Ovary (tissue), 10 donors: ENCODE measurements at places on chromosomes 11 and 22. TPM values are rescaled to one million over a fixed set of nuclear protein-coding genes. Genes with fewer than 3 reads are reported as not detected.

DNA sequence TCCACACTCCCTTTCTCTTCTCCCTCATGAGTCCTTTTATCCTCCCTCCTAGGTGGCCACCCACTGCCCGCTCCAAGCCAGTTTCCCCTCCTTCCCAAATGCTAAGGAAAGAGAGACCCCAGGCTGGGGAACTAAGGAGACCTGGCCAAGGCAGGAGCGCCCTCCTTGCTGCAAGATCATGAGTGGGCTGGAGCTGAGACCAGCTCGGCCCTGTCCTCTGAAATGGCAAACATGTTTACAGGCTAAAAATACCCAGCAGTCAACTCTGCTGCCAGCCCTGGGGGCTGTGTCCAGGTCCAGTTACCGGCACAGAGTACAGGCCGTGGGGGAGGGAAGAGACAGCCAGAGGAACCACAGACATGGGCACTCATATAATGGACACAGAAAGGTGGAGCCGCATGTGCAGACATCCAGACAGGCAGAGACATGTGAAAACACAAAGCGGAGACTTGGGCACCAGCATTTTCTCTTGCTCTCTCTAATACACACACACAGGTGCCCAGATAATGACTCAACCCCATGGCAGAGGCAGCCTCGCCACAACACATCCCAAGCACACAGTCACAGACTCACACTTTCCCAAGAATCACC, 1.2 kb upstream of the AHNAK start:
- peak; percentile 47 for DNase-seq

GRCh38 chr11:103947546-103947919, 88.9 kb upstream of the DDI1 start:
- no peak for DNase-seq

DNA sequence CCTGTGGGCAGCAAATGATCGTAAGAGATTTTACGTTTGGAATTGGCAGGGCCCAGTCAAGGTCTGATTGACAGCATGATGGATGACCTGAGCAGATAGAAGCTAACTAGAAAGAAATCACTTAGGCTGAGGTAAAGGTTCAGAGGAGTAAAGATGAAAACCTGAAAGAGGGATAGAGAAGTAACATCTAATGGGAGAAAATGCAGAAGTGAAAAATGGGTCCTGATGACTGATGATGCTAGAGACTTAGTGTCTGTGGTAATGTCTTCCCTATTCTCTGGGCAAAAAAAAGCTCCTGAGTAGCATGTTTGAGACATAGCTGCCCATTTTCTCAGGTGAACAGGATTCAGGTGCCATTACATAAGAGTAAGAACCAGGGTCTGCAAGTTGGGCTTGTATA, 628.8 kb upstream of the ANO5 start:
- DNase-seq = no peak

- no peak for DNase-seq
Measured at GRCh38 chr11:110100476-110101240, 7.5 kb downstream of the ZC3H12C start.

The RIMBP3C gene
- polyA plus RNA-seq = 0.15 TPM

The MPZL3 gene
- 0.52 TPM for polyA plus RNA-seq

DNA sequence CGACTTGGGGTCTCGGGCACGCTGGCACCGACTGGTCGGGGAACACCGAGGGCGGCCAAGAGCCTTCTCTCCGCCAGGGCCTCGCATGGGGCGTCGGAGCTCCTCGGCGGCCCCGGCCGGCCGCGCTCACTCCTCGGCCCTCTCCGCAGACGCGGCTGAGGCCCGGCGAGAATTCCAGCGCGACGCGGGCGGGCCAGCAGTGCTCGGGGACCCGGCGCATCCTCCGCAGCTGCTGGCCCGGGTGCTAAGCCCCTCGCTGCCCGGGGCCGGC, 5.6 kb downstream of the TBX1 start:
- DNase-seq = no peak

DNA sequence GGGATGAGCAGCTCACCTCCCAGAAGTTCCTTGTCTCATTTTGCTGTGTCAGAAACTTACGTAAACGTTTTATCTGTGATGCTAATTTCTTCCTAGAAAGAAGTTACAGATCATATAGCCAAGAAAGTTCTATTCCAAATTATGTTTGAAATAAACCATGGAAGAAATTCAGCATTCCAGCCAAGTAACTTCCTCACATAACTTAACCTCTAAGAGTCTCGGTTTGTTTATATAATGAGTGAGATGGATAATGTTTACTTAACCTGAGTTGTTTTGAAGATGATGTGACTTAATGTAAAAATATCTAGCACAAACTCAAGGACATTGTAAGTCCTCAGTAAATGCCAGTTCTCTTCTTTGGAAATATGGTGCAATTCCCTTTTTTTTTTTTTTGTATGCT, 8.9 kb upstream of the MUC15 start:
- DNase-seq = no peak

The PLEKHA7 gene
- 16.7 TPM for polyA plus RNA-seq

DNA sequence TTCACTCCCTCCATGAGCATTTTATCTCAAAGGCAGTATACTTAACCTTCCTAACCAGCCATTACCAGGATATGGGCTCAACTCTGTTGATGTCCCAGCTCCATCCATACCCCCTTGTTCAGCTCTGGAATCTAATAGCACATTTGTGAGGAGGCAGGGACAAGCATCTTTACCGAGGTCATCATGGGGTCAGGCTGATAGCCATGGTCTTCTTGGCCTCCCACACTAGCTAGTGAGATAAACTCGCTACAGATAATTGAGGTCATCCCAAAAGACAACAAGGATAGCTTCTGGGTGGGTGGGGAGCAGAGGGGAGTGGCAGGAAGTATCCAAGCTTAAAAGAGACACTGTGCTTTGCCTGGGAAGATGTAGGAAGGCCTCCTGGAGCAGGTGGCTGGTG, 141.6 kb upstream of the RASSF10 start:
- no peak for DNase-seq

- DNase-seq = no peak
Measured at GRCh38 chr11:85821636-85822035, 10.7 kb upstream of the SYTL2 start.

- no peak for DNase-seq
Measured at GRCh38 chr22:44639891-44640617, 62.0 kb upstream of the PRR5 start.

- no peak for DNase-seq
Measured at GRCh38 chr11:587978-588380, 11.7 kb downstream of the PHRF1 start.

DNA sequence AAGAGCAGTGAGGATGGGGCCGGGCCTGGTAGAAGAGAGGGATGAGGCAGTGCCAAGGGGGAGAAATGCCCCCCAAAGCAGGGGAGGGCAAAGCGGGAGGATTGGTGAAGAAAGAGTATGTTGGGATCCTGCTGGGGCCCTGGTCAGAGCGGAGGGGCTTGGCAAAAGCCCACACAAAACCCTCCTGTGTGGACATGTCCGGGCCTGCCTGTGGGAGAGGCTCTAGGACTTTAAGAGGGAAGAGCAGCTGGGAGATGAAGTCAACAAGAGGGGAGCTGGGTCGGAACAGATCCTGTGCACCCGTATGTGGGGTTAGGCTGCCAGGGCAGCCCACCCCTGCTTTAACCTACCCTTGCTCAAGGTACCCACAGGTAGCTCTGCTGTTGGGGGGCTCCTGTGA, 25.8 kb downstream of the ART5 start:
- no peak for DNase-seq

The BAIAP2L2 gene
- 1.7 TPM for polyA plus RNA-seq

DNA sequence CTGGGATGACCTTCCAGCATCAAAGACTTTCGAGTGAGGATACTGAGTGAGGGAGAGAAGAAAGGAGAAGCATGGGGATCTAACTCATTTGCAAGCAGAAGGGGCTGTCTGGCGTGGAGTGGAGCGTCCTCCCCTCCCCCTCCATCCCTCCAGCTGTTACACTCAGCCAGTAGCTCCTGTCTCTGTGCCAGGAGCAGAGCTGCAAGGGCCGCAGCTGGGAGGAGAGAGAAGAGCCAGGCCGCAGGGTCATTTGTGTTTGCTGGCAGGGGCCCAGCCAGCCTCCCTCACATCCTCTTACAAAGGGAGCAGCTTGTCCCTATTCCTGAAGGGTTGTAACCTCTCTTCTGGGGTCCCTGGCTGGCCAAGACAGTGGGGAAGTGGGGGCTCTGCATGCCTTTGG, 57.9 kb downstream of the NECTIN1 start:
- DNase-seq = peak; percentile 95

DNA sequence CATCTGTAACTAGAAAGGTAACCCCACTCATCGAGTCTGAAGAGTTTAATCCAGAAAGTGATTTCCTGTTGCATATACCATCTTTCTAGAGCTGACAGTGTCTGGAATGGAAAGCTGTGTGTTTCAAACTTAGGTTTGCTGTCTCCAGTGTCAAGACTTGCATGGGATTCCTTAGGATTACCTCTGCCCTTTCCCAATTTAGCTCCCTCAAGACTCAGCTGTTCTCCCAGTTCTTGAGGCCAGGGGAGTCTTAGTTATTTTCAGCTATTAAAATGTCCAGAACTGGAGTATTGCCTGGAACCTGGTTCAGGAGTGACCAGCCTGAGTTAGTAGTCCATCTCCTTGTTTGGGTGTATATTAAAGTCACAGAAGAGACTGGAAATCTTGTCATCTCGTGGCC, 25.0 kb upstream of the LDHA start:
- DNase-seq = no peak
